ENCODE measurements at places on chromosomes 3 and 15.
A peak's percentile ranks its signal among the peaks of the same experiment; 100 is the strongest.

DNA sequence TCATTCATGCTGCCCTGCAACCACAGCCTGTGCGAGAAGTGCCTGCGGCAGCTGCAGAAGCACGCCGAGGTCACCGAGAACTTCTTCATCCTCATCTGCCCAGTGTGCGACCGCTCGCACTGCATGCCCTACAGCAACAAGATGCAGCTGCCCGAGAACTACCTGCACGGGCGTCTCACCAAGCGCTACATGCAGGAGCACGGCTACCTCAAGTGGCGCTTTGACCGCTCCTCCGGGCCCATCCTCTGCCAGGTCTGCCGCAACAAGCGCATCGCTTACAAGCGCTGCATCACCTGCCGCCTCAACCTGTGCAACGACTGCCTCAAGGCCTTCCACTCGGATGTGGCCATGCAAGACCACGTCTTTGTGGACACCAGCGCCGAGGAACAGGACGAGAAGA lies 4.7 kb downstream of the TRIM42 start:
- no peak for DNase-seq

DNA sequence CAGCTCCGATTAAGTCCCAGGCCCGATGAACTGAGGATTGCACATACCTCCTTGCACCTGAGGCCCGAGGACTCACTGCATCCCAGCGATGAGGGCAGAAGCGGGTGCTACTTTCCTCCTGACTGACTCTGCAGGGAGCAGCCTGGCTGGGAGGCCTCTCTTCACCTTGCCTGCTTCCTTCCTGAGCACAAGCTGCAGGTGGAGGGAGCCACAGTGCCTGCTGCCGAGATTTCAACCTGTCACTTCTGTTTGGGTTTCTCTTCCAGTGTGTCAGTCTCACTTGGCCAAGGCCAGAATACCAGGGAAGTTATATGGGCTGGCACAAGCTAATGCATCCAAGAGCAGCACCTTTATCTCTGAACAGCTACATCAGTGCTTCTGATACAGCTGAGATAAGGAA lies 185.4 kb downstream of the NTRK3 start:
- DNase-seq, result peak; percentile 63

GRCh38 chr15:97009031-97009431 lies 678.5 kb downstream of the NR2F2 start:
- no peak for DNase-seq

DNA sequence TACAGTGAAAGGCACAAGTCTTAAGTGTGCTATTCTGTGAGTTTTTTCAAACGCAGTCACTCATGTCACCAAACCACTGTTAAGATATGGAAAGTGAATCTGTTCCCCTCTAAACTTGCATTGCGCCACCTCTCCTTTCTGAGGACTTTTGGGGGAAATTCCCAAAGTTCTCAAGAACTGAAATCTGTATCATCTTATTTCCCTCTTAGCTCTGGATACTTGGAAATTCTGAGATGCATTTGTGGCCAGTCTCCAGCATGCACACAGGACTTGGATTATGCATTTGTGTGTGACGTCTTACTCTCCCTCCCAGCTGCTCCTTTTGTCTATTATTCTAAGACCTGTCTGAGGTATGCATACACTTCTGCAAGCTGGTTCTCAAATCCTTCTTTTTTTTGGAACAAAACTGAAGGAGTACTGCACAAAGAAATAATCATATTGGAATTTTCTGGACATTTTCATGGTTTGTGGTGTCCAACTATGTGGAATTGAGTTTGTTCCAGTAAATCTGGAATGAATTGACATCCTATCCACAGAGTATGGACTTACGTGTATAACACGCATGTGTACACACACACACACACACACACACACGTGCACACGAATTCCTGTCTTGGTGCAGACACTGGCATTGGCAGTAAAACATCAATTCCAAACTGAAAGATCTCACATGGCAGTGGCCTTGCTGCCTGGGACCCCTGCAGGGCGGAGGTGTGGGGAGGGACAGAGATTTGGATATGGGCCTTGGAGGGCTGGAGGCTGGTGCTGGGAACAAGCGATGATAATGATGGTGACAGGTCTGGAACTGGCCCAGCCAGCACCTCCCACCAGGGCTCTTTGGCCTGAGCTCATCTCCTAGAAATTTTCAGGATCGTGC lies 8.2 kb upstream of the LCTL start:
- no peak for DNase-seq

DNA sequence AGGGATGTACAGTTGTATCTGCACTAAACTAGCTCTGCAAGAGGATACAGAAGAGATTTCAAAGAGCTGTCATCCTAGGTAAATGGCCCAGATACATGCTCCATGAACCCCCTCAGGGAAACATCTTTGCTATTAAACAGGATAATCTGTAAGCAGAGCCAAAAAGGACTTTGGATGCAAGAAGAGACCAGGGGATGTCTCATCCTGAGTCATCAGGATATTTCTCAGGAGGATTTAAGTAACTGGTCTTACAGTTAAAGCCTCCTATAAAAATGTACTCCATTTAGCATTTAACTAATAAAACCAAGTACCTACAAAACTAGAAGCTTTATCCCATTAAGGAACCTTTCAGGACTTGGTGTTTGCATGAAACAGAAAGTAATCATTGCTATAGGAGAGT lies 48.2 kb upstream of the PHLDB2 start:
- DNase-seq, result no peak

DNA sequence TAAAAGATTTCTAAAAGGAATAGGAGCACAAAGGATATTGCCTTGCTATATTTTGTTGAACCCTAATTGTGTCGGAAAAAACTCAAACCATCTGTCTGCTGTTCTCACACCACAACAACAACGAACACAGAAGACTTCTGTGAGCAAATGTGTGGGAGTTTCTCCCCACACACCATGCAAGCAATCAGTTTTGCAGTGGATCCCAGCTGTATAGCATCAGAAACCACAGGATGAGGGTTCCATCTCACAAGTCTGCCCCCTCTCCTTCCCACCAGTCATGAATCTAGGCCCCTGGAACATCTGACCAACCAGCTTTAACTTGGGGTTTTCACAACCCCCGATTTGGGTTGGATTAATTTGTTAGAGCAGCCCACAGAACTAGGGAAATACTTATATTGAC lies 91.3 kb upstream of the SLC4A7 start:
- DNase-seq, result no peak

- no peak for DNase-seq
These were observed 12.5 kb downstream of the PFKFB4 start for GRCh38 chr3:48544141-48544540.

GRCh38 chr3:100044369-100044768 lies 69.9 kb downstream of the FILIP1L start:
- DNase-seq, result no peak

GRCh38 chr3:126671521-126671920 lies 16.6 kb upstream of the TXNRD3 start:
- DNase-seq, result no peak

GRCh38 chr3:10173926-10174435 lies 9.3 kb downstream of the IRAK2 start:
- no peak for DNase-seq

DNA sequence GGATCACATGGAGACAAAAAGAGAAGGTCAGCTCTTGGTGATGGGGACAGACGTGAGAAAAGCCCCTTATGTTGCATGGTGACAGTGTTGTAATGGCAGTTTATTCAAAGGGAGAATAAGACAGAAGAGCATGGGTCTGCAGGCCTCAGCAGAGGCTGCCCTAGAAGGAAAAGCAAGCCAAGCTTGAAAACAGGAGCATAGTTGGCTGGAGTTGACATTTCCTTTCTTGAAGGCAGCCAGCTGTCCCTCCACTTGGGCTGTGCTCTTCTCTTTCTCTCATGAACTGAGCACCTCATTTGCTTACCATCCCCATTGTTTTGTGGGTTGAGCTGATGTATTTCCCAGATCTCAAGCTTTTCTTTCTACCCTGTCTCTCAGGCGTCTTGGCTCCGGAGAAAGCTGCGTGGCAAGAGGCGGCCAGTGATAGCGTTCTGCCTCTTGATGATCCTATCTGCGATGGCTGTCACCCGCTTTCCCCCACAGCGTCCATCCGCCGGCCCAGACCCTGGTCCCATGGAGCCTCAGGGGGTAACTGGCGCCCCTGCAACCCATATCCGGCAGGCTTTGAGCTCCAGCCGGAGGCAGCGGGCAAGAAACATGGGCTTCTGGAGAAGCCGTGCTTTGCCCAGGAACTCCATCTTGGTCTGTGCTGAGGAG lies 52.9 kb downstream of the GASK1A start:
- DNase-seq, result peak; percentile 24

DNA sequence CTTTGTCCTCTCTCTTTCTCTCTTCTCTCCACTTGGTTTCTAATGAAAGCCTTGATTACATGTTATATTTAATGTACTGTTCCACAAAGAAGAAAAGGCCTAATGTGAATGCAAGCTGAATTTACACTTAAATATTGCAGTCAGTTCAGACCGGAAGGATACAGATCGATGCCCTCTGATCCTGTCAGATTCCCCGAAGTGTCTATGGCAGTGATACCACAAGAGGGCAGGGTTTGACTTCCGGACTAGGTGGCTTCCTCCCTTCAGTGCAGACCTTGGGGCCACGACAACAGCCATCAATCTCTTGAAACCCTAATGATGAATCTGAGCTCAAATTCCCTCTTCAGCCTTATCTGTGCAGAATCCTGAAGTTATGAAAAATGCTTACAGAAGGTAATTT lies 29.5 kb downstream of the AGTR1 start:
- DNase-seq, result peak; percentile 75

GRCh38 chr3:126446301-126446700 lies 29.4 kb downstream of the ZXDC start:
- no peak for DNase-seq

GRCh38 chr15:94135486-94136147 lies 95.7 kb upstream of the MCTP2 start:
- no peak for DNase-seq

DNA sequence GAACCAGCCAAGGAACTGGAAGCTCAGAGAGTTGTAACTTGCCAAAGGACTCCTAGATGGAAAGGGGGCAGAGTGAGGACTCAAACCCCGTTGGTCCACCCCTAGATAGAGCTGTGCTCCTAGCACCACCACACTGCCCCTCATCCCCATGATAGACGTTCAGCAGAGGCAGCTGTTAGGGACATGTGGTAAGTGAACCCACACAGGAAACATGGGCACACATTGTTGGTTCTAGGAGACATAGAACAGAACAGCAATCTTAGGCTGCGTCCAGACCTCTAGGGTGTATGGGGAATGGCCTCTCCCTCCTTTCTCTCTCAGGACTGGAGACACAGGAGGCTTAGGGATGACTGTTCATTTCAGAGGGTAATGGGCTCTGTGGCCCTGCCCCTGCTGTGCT lies 102.7 kb downstream of the ANP32A start:
- DNase-seq, result no peak

DNA sequence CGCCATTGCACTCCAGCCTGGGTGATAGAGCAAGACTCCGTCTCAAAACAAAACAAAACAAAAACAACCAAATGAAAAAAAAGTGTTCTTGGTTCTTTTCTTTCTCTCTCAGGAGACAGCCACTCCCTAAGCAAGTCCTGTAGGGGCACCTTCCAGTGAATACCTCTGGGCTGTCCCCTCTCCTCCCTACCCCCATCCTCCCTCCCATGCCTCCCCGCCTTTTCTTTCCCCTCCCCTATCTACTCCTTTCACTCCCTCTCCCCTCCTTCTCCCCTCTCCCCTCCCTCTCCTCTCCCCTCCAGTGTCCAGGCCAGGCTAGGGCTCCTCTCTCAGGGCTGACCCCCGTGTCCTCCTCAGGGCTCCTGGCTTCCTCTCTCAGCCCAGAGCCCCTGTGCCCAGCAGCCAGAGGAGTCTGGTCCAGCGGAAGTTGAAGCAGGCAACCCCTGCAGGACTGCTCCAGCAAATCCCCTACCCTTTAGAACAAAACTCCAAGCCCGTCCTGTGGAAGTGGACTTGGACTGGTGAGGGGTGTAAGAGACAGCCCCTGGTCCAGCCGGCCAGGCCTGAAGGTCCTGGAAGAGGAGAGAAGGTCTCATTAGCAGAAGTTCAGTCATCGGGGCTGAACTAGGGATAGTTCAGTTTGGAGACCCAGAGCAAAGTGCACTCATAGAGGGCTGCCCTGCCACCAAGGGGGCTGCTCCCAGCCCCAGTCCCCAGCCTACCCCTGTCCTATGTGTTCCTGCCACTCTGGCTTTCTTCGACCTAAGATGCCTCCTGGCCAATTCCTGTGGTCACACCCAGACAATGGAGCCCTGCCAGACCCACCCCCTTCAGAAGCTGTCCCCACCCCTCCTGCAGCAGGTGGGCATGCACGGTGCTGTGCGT lies 79.8 kb upstream of the IQSEC1 start:
- no peak for DNase-seq
